ENCODE measurements at places on chromosomes 4 and X.
A peak's percentile ranks its signal among the peaks of the same experiment; 100 is the strongest.

DNA sequence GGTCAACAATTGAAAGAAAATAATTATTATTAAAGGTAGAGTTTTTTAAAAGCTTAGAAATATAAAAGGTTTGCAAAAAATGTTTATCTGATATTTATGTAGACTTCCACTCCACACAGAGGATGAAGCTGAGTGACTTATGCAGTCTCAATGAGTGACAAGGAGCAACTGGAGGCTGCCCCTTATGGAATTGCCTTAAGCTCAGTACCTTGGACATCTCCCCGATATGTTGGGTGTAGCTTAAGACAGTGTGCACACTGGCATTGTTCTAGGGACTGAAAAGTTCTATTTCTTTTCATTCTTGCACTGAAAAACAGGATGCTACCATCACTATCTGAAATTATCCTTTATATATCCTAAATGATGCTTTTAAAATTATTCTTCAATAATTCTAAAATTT is 292.1 kb downstream of the PRDM5 start:
- DNase-seq: no peak

- DNase-seq: peak; percentile 64
These were observed 6.1 kb downstream of the LIAS start for GRCh38 chr4:39464886-39465501.

- DNase-seq: no peak
These were observed 249.9 kb downstream of the PAPSS1 start for GRCh38 chr4:107470173-107470572.

GRCh38 chrX:11704725-11705495 is 39.2 kb upstream of the ARHGAP6 start:
- no peak for DNase-seq

DNA sequence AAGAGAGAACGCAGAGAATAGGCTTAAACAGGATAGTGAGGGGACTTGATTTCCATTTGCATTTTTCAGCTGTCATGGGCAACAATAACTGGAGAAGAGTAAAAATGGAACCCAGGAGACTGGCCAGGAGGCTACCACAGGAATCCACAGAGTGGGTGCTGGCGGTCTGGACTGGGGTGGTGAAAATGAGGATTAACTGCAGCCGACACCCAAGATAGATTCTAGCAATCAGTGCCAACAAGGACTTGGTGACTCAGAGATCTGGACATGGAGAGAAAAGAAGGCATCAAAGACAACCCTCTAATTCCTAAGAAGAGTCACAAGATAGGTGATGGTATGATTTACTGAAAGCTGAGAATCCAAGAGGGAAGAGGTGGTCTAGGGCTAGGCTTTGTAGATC is 102.8 kb downstream of the ATP8A1 start:
- no peak for DNase-seq

DNA sequence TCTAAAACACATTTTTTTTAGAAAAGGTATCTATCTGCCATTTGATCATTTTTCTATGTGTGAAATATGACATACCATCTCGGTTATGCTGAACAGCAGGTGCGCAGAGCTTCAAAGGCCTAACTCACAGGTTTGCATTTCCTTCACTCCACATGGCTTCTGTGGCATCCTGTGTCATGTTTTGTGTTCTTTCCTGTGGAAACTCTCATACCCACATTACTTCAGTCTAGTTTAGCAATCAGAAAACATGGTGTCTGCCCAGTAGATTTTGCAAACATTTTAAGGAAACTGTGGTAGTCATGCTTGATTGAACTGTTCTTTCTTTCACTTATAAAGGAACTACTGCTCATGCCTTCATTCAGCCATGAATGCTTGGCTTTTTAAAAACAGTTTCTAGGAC is 11.3 kb upstream of the ARAP2 start:
- DNase-seq: no peak

DNA sequence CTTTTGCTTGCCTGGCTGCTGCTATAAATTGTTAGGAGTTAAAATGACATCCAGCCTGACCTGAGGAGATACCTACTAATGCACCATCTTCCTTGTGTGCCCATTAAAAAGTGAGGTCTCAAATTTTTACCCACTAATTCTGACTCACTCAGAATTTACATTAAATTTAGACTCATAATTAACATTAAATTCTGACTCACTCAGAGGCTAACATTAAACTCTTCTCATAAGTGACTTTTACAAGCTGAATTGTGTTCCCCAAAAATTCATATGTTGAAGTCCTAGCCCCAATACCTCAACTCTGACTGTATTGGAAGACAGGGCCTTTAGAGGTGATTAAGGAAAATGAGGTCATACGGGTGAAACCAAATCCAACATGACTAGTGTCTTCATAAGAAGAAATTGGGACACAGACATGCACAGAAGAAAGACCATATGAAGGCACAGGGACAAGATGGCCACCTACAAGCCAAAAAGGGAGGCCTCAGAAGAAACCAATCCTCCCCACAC is 11.8 kb downstream of the CASP6 start:
- DNase-seq: no peak

GRCh38 chr4:8238515-8239053 is 31.0 kb upstream of the HTRA3 start:
- no peak for DNase-seq

- DNase-seq: no peak
These were observed 111.8 kb upstream of the MAP3K15 start for GRCh38 chrX:19627081-19627480.

GRCh38 chrX:13064599-13065143 is 20.3 kb upstream of the FAM9C start:
- DNase-seq: no peak

DNA sequence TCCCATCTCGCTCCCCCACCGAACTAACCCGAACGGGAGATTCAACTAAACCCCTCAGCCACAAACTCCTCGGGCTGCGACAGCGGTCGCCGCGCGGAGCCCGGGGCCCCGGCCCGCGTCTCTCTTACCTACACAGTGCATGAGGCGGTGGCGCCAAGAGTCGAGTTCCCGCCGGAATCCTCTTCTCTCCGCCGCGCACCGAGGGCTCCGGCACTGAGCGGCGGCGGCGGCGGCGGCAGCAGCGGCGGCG is 160 bp downstream of the LCORL start:
- DNase-seq: no peak

DNA sequence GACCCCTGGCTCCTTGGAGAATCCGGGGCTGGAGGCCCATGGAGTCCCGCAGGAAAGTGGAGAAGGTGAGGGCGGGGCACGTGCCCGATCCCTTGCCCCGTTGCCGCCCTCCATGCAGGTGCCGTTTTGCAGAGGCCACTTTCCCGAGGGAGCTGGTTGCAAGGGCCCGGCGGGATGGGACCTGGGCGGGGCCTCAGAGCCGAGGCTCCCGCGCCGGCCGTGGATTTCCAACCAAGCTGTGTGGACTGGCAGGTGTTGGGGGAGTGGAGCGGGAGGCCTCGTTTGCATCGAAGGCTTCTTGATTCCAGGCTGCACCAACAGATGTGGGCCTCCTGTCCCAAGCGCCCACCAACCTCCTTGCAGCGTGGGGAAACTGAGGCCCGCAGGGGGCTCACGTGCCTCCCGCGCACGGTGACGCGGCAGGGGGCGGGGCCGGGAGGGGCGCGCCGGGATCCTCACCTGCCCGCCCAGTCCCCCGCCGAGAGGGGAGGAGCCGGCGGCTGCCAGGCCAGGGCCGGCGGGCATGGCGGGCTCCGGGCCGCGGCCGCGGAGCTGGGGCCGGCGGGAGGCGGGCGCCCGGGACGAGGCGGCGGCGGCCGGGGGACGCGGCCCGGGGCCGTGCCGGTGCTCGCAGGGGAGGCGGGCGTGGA is 24.9 kb downstream of the SH3BP2 start:
- peak; percentile 91 for DNase-seq

DNA sequence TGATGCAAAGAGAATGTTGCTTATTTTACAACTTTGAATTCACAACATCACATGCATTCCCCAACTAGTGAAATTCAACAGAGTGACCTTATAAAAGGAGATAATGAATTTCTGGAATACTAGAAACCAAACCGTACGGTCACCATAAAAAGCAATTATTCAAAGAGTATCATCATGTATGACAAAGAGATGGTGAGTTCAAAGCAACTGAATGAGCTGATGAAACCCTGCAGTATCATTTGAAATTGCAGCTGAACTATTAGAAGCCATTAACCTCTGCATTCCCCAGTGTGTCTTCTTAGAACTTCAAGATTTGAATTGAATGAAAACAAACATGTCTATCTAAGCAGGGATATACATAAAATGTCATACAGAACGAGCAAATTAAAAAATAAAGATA is 172.4 kb downstream of the SLITRK2 start:
- DNase-seq: no peak

DNA sequence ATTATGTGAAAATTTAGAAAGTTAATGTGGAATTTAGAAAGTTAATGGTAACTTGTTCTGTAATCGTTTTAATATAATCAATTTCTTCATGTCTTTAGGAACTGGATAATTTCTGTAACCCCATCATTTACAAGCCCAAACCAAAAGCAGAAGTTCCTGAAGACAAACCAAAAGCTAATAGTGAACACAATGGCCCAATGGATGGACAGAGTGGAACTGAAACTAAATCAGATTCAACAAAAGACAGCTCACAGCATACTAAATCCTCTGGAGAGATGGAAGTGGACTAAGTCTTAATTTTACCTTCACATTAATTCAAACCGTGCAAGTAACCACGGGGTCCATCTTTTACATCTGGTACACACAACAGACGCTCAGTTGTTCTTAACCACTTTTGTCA is 48.1 kb upstream of the PLK4 start:
- no peak for DNase-seq

DNA sequence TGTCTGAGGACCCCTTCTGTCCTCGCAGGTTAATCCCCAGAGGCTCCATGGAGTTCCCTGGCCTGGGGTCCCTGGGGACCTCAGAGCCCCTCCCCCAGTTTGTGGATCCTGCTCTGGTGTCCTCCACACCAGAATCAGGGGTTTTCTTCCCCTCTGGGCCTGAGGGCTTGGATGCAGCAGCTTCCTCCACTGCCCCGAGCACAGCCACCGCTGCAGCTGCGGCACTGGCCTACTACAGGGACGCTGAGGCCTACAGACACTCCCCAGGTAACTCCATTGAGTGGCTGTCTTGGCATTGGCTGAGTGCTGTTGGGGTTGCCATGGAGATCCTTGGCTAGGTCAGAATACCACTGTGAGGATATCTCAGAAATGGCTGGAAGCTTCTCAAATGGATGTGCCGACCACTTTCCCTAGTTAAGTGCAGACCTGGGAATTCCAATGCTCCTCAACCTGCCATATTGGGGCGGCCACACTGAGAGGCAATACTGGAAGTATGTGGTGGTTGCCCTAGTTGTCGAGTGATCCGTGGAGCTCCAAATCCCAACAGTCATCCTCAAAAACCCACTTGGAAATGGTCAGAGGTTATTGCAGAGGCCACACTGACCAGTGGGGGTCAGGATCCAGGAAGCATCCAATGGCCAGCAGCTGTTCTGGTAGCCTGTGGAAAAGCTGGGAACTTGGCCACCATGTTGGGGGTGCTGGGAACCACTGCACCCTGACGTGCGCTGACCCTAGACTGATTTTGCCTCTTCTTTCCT is 4.9 kb downstream of the GATA1 start:
- no peak for DNase-seq

GRCh38 chr4:122356317-122356808 is 22.4 kb upstream of the ADAD1 start:
- DNase-seq: no peak

GRCh38 chr4:138317175-138317748 is 75.1 kb upstream of the SLC7A11 start:
- no peak for DNase-seq

DNA sequence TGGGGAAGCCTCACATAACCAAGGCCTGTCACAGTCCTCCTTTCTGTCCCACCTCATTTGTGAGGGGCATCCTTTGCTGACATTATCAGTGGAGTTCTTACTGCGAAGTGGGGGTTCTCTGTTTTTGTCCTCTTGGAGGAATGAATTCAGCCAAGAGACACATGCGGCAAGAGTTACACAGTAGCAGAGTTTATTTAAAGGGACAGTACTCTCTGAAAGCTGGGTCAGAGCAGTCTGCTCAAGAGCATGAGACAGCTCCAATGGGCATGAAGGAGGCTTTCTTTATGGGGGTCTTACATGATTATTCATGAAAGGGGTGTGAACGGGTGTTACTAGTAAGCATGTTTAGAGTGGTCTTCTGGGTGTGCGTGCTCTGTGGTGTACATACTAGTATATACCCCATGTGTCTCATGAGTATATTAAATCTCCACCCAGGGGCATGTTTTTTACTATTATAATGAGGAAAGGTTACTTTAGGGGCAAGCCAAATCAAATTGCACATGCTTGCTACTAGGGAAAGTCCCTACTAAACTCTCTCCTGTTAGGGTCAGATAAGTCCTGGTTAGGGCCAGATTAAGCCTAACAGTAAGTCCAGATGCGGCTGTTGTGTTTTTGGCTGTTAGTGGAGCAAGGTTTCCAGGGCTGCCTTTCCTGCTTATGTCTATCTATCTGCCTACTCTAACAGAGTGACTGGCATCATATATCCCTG is 19.8 kb upstream of the LGI2 start:
- DNase-seq: no peak

DNA sequence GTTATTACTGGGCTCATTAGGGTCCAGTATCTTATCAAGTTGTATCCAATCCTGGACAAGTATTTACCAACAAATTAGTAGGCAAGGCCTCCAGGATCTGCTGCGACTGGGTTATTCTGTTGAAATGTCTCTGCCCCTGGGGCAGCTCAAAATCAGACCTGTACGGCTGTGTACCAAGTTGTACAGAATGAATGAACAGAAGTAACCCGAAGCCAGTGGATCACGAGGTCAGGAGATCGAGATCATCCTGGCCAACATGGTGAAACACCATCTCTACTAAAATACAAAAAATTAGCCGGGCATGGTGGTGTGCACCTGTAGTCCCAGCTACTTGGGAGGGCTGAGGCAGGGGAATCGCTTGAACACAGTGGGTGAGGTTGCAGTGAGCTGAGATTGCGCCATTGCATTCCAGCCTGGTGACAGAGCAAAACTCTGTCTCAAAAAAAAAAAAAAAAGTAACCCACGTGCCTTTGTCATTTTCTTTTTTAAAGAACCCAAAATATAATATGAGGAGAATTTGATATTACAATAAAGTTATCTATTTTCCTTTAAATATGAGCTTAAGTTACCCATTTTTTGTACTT is 127.3 kb downstream of the CBR4 start:
- no peak for DNase-seq

- no peak for DNase-seq
These were observed 62.9 kb upstream of the SMAD1 start for GRCh38 chr4:145418739-145419138.

DNA sequence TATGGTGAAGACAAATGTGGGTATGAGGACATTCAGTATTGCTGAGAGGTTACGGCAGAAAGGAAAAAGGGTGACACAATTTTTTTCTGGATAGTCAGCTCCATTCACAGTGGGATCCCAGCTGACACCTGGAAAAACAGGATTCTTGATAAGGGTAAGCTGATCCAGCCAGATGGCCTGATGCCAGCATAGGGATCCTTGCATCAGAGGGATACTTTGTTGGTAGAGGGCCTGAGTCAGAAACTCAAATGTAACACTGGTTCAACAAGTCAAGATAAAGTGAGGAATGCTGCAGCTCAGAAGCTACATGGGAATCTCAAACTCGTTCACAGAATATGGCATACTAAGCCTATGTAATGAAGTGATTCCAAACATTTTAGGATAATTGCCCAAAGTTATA is 726.7 kb downstream of the C4orf33 start:
- DNase-seq: no peak

Data from D341Med (cell line).